Suppressor macrophage (primary cell): ENCODE measurements at places on chromosomes 12 and 14.

DNA sequence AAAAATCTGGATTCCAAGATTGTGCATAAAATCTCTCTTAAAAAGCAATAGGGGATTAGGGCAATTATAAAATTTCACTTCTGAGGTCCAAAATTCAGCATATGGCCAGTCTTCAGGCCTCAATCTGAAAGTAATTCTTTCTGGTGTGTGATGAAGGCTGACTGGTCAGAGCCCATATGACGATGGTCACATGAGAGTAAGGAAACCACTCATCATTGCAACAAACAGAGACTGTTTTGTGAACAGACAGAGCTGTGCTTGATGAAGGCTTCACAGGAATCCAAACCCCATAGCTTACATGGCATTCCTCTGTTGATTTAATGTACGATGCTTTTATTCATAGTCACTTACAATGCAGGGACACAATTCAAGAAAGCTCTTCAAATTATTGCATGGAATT is 238.1 kb downstream of the APAF1 start:
- DNase-seq = no peak

GRCh38 chr14:101196051-101196712 is 292.7 kb upstream of the RTL1 start:
- DNase-seq = no peak

DNA sequence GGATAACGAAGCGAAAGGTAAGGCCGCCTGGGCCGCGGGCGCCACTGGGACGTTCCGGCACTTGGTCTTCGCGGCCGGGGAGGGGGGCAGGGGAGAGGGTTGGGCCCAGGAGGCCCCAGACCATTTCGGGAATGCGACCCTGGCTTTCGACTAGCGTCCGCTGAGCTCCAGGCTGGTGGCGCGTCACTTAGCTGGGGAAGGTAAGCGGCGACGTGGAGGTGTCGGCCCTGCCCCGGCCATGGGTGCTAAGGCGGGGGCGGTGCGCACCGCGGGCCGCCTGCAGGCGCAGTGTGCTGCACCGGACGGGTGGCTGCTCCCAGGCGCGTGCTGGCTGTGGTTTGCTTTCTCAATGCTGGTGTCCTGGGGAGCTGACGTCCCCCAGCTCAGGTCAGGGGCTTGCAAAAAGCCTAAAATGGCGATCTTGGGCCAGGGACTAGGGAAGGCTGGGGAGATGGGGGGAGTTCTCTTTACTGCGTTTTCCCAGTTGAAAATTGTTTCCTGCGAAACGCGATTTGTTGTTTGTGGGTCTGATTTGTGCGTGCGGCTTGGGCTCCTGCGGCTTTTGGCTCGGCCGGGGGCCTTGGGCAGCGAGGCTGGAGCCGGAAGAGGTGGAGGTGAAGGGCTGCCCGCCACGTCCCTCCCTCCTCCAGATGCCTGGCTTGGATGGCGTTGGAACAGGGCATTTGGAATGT is 1.2 kb downstream of the HOXC10 start:
- no peak for DNase-seq

- DNase-seq = no peak
Observed at GRCh38 chr14:53772936-53773335, 183.7 kb downstream of the BMP4 start.

DNA sequence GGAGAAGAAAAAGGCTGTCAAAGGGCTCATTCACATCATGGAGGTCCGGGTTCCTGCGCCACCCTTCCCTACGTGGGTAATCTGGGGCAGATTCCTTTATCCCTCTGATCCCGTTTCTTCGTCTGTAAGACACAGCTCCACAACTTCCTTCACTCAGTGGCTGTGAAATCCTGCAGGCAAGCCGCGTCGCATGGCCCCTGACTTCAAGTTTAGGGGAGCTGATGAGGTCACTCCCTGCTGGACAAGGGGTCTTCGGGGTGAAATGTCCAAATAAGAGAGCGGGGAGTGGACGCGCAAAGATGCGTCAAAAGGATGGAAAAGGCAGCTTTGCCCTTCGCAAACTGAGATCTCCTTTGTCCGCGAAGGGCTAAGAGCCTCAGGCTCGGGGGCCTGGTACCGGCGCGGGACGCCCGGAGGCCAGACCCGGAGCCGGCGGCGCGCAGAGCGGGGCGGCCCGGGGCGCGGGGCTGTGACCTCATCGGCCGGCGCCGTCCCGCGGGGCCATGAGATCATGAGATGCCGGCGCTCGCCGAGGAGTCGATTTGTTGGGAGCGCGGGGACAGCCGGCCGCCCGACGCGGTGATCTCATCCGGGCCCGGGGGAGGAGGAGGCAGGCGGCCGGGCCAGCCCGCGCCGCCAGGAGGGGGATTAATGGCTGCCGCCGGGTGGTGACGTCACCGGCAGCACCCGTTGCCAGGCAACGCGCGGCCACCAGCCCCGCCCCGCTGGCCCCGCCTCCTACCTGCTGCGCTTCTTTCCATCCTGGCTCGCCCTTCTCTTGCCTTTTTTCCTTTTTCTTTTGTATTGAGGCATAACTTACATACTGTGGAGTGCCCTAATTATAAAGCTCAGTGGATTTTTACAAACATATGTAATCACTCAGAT is 62.1 kb downstream of the HRK start:
- peak; percentile 95 for DNase-seq

DNA sequence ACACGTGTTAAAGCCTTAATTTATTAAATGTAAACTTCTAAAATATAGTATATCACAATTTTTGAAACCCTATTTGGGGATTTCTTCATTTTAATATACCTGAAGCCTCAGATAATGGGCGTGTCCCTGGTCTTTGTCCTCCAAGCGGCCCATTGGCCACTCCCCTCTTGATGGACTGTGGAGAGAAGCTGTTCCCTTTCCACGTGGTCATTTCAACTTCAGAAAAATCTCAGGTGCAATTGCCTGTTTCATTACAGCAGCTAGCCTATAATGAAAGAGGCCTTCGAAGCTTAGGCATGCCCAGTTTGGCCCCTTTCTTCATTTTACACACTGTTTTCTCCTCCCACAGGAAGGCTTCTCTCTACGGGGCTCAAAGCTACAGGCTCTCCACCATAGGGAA is 131.4 kb upstream of the ARHGAP5 start:
- DNase-seq = no peak

- DNase-seq = no peak
Observed at GRCh38 chr14:101132588-101132987, 229.1 kb upstream of the RTL1 start.

DNA sequence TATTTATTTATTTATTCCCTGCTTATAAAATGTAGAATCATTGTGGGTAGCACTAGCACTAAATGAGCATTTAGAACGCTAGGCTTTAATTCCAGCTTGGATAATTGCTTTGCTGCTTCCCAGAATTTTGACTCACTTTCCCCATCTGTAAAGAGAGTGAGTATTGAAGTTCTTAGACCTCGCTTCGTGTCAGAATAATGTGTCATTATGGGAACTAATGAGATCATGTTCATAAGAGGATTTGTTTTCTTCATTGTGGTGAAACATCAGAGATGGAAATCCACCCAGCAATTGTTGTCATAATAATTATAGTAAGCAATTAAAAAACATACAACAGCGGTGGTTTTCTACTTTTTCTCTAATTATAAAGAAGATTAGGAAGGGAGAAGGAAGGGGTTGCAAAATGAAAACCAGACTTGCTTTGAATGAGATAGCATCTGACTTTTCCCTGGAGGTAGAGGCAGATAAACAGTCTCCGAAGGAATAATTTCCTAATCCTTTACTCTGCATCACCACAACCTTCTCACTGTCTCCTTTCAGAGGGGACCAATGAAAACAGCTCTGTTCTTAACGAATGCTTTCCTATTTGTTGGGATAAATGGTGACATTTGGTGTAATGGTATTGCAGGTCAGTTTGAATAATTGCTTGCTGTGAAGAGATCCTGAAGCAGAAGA is 86.8 kb upstream of the ARHGAP5 start:
- no peak for DNase-seq

DNA sequence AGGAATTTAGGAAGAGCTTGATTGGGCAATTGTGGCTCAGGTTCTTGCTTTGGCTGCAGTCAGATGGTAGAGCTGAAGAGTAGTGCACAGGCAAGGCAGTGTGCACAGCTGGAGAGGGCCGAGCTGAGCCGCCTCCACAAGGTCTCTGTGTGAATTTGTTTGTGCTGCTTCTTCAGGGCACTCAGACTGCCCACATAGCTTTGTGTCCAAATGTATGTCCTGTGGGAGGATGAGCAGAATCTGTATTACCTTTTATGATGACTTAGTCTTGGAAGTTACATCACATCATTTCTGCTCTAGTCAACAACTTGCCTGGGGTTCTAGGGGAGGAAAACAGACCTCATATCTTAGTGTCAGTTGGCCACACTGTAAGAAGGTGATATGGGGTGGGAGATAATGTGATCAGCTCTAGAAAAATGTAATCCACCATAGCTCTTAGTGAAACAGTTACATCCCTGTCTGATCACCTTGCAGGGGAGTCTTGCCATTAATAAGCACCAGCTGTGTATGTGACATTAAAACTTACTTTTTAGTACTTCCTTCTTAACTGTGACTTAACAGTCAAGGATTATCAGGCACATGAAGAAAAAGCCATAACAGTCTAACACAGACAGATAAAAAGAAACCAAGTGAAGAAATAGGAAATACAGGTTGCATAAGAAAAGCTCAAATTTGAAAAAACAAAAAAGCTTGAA is 53.4 kb downstream of the RCOR1 start:
- peak; percentile 41 for DNase-seq

DNA sequence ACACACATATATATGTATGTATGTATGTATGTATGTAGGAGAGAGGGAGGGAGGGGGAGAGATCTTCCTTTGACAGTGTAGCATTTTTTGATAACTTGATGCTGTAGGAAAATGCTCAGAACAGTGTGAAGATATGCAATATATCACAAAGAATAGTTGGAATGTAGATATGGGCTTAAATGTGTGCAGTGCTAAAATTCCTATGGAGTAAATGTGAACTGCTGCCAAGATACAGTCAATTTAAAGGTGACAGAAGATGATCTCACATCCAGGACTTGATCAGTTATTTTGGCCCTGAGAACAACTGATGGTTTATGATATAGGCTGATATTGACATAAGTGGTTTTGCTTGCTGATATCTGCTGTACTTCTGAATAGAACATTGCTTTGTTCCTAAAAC is 84.2 kb downstream of the DAAM1 start:
- no peak for DNase-seq
